SK-N-MC (cell line): ENCODE measurements at places on chromosomes 5 and 9.

- no peak for DNase-seq
Measured at GRCh38 chr5:8291641-8292040, 422.7 kb downstream of the MTRR start.

- DNase-seq: no peak
Measured at GRCh38 chr5:179275381-179275878, 69.8 kb downstream of the ADAMTS2 start.

DNA sequence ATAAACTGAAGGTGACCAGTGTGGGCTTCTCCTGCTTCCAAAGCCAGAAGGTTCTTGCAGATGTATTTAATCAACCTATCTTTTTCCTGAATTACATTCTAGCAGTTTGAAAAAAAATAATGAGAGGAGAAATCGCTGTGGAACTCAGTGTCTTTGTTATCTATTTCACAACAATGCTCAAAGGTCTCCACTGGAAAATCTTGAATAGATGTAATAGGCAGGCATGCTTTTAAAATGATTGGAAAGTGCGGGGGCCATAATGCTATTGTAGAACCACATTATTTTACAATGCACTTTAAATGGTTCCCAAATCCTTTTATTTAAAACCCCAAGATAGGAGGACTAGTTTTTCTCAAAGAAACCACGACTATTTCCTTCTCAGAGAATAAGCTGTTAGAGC, 23.3 kb downstream of the ENC1 start:
- no peak for DNase-seq

- no peak for DNase-seq
Measured at GRCh38 chr5:157273131-157273556, 7.2 kb downstream of the CYFIP2 start.
